B cell (primary cell): ENCODE measurements at places on chromosomes 4 and X.

- no peak for DNase-seq
Observed at GRCh38 chr4:108783665-108784463, 21.0 kb upstream of the ETNPPL start.

GRCh38 chr4:38563707-38564495, 100.1 kb upstream of the KLF3 start:
- no peak for DNase-seq

- no peak for DNase-seq
Observed at GRCh38 chr4:114866901-114867670, 246.3 kb downstream of the NDST4 start.

- DNase-seq, result no peak
Observed at GRCh38 chr4:138450546-138451275, 208.6 kb upstream of the SLC7A11 start.

DNA sequence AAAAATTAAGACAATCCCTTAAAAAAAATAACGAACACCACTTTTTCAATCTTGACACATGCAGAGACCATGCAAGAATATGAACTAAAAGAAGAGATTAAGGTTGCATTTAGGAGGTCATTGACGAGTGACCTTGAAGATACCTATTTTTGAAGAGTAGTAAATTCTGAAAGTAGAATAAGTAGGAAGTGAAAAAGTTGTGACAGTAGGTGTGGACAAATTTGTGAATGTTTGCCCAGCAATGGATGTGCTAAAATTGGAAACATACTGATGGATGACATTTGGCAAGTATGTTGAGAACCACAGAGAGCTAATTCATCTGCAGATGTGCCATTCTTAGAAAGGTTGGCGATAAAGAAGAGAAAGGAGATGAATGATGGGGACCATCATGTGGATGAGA, 213.7 kb upstream of the VCX3A start:
- DNase-seq, result no peak

- DNase-seq, result no peak
Observed at GRCh38 chrX:39904816-39905537, 192.8 kb downstream of the BCOR start.

DNA sequence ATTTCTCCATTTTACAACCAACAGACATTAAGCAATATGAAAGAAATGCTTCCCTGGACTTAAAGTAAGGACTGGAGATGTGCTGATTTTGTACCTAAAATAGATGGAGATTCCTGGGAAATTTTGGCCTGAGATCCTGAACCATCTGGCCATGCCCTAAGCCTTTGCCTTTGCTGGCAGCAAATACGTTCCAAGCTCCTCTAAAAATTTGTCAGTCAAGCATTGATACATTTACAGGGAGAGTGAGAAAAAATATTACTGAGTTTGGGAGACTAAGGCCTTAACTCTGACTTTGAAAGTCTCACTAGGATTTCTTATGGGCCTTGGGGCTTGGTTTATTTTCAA, 63.9 kb downstream of the FHDC1 start:
- no peak for DNase-seq

GRCh38 chr4:123672987-123673386, 276.4 kb downstream of the SPRY1 start:
- no peak for DNase-seq

GRCh38 chrX:106170318-106170717, 2.2 kb downstream of the PWWP3B start:
- DNase-seq, result no peak

DNA sequence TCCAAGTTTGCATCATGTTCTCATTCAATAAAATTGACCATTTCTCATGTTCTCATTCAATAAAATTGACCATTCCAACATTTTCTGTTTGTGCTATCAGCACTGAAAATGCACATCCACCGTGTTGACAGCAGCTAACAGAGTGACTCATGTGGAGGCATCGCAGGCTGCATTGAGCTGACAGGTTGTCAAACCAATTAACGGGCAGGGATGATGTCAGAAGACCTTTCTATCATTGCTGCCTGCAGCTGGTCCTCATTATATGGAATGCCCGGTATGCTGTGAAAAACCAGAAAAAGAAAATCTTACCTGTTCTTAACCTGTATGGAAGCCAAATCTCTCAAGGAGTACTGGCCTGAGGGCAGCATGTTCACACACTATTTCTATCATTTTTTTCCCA, 202.0 kb downstream of the SMIM20 start:
- DNase-seq, result no peak

- no peak for DNase-seq
Observed at GRCh38 chr4:57040510-57040909, 61.8 kb downstream of the POLR2B start.

GRCh38 chrX:103513067-103513466, 6.2 kb downstream of the RAB40A start:
- DNase-seq, result no peak

DNA sequence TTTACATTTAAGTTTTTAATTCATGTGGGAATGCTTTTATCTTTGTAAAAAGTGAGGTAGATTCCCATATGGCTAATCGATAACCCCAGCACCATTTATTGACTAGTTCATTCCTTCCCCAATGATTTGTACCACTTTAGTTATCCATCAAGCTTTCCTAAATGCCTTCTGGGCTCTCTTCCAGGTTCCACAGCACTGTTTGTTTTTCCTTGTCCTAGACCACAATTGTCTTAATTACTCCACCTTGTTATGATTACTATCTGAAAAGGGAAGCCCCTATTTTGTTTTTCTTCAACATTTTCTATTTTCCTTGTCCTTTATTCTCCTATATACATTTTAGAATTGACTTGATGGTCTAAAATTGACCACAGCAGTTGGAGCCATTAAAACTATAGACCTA, 48.5 kb upstream of the GPRIN3 start:
- DNase-seq, result no peak

DNA sequence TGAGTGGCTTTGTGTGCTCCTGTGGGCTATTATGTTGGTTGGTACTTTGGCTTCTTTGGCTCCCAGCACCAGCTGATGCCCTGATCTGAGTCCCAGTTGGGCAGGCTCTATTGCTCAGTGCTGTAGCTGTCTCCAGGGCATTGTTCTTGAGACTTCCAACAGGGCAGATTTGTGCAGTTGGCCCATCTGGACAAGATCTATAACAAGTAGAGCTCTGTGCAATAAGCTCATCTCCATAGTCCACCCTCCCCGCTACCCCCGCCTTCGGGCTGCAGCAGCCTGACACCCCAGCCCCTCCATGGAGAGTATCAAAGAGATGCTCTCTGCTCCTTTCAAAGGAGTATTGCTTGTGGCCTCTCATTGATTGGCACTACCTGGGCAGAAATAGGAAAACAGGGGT, 5.8 kb upstream of the TMEM31 start:
- no peak for DNase-seq

DNA sequence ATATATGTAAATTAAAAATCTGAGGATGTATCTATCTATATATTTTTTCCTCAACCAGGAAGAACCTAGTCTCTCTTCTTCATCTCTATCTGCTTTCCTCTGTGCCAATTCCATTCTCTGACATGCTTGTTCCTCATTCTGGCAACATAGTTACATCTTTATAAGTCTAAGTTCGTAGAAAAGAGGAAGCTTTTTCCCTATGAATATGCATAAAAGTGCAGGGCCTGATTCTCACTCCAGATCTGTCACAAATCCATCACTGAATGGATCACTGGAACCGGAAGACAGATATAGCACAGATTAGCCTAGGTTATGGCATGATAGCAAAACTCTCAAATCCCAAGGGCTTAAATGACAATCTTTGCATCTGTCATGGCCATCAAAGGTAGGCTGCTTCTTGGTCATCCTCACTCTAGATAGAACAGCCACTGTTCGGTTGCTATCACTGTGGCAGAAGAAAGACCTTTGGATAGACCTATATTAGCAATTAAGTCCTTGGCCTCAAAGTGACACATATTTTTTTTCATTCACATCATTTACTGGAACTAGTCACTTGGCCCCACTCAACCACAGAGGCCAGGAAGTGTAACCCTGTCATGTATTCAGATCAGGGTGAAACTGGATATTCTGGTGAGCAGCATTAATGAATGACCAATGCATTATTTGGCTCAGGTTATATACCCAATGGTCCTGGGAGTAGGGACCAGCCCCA, 22.2 kb downstream of the DTHD1 start:
- peak; percentile 44 for DNase-seq

GRCh38 chr4:56222514-56222913, 164.8 kb downstream of the AASDH start:
- DNase-seq, result no peak

DNA sequence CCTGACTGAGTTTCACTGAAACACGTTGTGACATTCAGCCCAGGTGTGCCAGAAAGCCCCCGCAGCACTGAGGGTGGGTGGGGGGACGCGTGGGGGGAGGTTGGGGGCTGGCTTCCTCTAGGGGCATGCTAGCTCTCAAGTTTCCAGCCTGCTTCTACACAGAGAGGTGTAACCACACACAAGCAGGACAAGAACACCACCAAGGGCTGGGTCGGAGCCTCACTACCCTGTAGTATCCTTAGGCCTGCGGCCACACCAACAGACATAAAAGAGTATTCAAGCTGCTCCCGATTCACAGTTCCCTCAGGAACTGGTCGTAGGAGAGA, 1.8 kb downstream of the USP46 start:
- no peak for DNase-seq

DNA sequence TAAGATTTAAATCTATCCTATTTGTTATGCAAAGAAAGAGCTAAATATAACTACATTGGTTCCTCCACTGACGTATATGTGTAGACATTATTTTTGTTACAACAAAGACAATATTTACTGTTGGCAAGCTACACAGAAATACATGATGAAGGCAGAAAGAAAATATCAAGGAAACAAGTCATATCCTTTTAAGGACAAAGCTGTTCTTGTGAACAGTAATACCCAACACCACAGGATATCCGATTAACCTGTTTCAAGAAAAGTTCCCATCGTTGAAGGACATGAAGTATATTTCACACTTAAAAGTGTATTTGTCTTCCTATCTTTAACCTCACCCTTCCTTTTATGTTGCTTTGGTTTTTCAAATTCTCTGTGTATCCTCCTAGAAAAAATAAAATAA, 235.8 kb upstream of the AADAT start:
- DNase-seq, result no peak

GRCh38 chr4:104449537-104449936, 45.2 kb downstream of the CXXC4 start:
- no peak for DNase-seq

- DNase-seq, result no peak
Observed at GRCh38 chrX:68175562-68175961, 257.7 kb downstream of the OPHN1 start.

- DNase-seq, result no peak
Observed at GRCh38 chr4:61511716-61512488, 311.8 kb downstream of the ADGRL3 start.

DNA sequence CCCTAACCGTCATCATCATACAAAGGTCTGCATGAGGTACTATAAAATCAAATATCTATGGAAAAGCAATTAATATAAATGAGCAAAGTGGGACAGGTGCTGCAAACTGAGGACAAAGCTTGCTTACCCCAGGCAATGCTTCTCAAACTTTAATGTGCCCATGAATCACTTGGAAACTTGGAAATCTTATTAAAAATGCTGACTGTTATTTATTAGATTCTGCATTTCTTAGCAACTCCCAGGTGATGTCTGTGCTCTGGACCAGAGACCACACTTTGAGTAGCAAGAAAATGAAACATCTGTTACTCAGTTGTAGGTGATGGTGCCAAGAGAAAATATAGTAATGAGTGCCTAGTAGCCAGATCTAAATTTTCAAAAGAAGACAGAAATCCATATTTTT, 890.4 kb upstream of the FTHL17 start:
- no peak for DNase-seq

DNA sequence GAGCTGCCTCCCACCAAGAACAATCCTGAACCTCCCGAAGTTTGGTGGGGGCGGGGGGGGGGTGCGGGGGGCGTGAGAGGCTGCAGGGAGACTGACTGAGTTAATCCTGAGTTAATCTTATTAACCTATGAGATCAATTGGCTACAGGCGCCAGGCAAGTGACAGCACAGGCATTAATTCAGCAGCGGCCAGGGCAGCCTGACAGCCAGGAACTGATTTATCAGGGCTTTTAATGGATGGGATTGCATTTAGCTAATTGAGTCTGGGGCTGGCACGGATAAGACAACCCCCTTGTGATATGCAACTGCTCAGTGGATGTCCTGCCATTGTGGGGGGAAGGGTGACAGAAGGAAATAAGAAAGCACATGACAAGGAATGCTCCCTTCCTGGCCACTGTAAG, 16.3 kb downstream of the RTL5 start:
- no peak for DNase-seq
